ENCODE measurements at places on chromosomes 13 and 19.
A peak's percentile ranks its signal among the peaks of the same experiment; 100 is the strongest.

GRCh38 chr13:111650626-111651025 is 330.2 kb downstream of the TEX29 start:
- DNase-seq: no peak

DNA sequence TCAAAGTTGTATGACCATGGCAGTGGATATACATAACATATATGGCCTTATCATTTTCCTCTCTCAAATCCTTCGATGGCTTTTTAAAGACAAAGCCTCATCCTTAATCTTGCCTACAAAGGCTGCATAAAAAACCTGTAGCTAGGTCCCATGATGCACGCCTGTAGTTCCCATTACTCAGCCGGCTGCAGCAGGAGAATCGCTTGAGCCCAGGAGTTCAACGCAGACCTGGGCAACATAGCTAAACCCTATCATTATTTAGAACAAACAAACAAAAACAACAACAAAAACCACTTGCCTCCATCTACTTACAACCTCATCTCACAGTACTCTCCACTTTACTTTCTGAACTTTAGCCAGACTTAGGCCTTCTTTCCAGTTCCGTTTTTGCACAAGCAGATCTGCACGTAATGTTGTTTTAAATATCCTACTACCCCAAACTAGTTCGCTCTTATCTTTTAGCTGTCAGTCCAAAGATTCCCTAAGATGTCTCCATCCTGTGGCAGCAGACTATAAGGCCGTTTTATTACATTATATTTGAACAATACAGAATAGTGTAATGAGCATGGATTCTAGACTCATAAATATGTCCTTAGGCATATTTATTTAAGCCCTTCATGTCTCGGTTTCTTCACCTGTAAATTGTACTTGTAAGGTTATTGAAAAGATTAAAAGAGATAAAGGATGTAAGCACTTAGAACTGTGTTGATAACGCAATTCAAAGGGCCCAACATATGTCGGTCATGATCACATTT is 969 bp upstream of the POMP start:
- no peak for DNase-seq

DNA sequence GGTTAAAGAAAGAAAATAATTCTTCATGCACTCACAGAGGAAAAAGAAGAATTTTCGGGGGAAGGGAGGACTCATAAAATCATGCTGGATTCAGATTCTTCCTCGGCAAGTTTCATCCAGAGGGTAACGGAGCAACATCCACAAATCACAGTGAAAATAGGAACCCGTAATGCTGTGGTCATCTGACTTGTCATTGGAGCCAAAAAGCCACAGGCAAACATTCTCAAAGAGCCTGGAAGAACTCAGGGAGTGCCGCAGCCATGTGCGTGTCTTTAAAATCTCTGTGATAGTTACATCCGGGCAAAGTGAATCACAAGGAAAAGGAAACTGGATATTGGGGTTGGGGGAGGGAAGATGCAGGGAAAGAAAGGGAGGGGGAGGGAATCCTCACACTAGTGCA is 33.0 kb upstream of the VSTM2B start:
- no peak for DNase-seq

GRCh38 chr13:114259974-114260373 is 21.4 kb upstream of the UPF3A start:
- peak; percentile 92 for DNase-seq

DNA sequence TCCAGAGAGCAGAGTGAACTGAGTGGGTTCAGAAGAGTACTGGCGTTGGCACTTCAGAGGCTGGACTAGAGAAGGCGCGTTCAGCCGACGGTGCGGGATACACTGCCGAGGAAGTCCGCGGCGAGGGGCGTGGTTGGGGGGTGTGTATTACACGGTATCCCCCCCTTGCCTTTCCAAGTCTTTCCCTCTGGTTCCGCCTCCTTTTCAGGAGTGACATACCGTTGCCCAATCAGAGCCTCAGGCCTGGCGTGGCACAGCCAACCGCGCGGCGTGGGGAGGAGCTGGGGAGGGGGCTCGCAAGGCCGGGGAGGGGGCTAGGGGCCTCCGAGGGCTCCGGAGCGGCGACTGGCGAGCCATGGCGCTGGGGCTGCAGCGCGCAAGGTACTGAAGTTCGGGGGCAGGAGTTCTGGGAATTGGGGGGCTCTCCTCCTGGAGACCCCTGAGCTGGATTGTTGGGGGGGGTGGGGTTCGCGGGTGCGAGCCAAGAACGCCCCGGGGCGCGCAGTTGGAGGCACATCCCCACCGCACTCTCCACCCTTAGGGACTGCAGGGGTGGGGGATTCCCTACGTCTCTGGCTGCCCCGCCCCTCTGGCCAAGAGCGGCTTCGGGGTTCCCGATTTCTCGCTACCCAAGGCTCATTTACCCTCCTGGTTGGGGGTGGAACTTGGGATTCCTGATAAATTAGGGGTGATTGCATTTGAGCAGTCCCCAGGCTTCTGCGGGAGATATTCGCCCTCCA is at the start of gene HIF3A:
HIF3A (plus strand) TSS at position 321 of the 740 bp plus-strand sequence; CDS start at position 356, 35 bp downstream.
- no peak for DNase-seq

DNA sequence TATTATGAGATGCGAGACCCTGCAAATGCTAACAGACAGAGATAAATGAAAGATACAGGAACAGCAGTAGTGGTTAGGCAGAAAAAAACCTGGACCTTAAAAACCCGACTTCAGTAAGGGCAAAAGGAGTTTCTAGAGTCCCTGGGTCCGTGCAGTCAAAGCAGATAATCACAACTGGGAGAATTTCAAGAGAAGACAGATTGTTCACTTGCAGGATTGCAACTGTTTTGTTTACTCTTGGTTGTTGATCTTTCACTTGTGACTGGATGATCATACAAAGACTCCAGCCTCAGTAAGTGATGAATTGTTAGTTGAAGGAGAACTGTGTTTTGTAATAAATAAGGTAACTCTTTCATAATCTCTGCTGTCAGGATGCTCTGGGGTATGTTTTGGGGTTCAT is 135.1 kb downstream of the GPC6 start:
- DNase-seq: no peak

- peak; percentile 96 for DNase-seq
These were observed at the start of gene ZNF324 for GRCh38 chr19:58466760-58467589. TSS of gene ZNF324 (plus strand) at chr19:58467080. CDS start at chr19:58469186, 2,106 bp downstream.

- DNase-seq: peak; percentile 11
These were observed 8.9 kb upstream of the MYO1F start for GRCh38 chr19:8585894-8586750.

GRCh38 chr13:60165391-60166099 is 1.8 kb upstream of the DIAPH3 start:
- no peak for DNase-seq

DNA sequence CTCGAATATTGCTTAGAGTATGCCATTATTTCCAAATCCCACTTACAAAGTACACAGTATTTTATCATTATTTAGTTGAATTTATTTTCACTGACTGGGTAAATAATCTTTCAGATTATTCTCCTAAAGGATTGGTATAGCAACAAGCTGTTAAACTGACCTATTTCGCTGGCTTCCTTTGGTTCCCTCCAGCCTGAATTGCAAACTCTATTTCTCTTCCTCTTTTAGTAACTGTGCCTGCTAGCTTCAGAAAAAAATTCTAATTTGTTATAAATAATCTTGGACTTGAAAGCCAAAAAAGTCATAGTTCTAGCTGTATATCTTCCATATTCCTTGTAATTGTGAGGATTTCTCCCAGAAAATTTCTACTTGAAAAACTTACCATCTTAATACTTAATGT is 15.0 kb upstream of the CCNA1 start:
- no peak for DNase-seq

GRCh38 chr13:77448689-77449088 is 86.8 kb upstream of the SCEL start:
- no peak for DNase-seq

- DNase-seq: peak; percentile 85
These were observed 8.1 kb downstream of the RINL start for GRCh38 chr19:38869836-38870607.

DNA sequence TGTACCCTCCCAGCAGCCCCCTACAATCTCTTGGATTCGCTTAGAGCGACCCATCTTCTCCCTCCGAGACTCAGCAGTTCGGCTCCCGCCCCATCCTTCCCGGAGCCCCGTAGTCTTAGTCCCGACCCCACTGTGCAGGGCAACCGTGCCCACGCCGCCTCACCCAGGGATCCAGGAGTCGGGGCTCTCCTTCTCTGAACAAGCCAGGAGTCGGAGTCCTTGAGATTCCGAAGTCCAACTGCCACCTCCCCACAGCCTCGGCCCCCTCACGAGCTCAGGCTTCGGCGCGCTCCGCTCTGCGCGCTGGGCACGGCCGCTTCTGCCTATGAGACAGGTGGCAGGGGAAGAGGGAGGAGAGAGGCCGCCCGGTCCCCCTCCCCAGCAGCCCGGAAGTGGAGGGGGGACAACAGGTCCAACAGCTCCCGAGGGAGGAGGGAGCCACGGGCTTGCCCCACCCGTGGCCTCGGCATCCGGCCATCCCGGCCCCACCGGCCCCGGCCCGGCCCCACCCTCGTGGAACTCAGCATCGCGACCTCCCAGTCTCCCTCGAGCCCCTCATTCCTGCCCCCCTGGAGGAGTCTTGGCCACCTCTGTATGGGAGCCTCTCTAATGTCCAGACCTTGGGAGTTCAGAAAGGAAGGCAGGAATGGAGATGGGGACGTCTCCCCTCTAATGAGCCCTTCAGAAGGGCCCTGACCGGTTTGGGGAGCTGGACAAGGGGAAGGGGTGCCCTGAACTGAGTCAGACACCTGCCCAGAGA is at the start of gene PHLDB3:
PHLDB3 (minus strand) TSS at position 321 of the 760 bp plus-strand sequence. CDS start 628 bp downstream, outside the sequence.
- DNase-seq: peak; percentile 46

- no peak for DNase-seq
These were observed 40.9 kb downstream of the GJA3 start for GRCh38 chr13:20119960-20120359.

DNA sequence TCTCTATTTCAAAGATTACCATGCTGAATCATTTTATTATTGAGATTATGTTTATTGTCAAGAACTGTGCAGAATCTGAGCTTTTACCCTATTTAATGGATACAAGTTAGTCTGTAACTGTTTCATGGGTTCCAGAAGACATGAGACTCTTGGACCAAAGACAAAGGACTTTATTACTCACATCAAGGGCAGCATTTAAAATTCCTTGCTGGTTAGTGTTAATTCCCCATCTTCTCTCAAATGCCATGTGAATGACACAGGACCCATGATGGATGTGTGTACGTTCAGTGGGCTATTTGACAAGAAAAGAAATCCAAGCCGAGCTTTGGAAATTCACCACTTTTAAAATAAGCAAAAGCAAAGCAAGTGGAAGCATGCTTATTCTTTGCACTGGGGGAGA is 139.9 kb downstream of the PCDH20 start:
- no peak for DNase-seq

- DNase-seq: no peak
These were observed 61.6 kb downstream of the ITGBL1 start for GRCh38 chr13:101514100-101514499.

DNA sequence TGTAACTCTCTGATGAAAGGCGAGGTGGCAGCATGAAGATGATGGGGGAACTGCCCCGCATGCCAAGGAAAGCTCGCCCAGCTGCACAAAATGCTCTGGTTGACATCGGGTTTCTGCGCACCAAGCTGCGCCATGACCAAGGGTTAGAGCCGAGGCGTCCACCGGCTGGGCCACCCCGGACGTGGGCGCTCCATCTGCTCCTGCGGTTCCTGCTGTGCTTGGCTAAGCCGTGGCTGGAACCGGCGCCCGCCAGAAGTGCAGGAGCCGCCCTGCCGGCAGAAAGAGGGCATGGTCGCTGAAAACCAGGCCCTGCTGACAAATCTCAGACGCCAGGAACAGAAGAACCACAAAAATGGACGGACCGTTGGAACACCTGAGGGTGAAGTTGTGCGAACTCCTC is 57.9 kb downstream of the ZNF100 start:
- no peak for DNase-seq

DNA sequence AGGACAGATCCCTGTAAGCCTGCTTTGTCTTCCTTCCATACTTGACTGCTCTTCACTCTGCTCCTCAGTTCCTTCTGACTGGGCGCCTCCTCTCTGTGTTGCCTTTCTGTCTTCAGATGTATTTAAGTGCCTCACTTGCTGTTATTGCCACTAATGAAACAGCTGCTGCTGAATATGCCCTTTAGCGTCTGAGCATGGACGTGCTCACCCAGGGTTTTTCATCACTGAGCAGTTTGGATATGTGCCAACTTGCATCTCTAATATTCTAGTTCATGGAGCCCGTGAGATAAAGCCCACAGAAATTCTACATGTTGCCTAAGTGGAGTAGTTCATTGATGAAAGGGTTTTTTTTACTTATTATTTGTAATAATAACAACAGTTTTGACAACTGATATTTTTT is 198.2 kb downstream of the MYO16 start:
- no peak for DNase-seq

- no peak for DNase-seq
These were observed 4.5 kb downstream of the BSG start for GRCh38 chr19:576768-577438.

- no peak for DNase-seq
These were observed 17.5 kb downstream of the MIPEP start for GRCh38 chr13:23871616-23872220.

DNA sequence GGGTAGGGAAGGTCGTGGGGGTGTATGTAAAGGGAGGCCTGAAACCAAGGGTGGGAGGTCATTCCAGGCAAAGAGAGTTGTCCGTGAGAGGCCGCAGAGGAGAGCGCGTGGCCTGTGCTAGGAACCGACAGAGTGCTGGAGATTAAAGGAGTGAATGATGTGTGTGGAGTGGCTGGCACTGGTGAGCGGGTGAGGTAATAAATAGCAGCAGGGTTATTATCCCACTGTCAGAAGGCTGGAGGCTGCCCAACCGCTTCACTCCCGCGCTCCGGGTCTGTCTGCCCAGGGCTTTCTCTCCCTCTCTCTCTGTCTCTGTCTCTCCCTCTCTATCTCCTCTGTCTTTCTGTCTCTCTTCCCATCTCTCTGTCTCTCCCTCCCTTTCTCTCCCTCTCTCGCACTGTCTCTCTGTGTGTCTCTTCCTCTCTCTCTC is 17.4 kb downstream of the ZNF579 start:
- DNase-seq: no peak

DNA sequence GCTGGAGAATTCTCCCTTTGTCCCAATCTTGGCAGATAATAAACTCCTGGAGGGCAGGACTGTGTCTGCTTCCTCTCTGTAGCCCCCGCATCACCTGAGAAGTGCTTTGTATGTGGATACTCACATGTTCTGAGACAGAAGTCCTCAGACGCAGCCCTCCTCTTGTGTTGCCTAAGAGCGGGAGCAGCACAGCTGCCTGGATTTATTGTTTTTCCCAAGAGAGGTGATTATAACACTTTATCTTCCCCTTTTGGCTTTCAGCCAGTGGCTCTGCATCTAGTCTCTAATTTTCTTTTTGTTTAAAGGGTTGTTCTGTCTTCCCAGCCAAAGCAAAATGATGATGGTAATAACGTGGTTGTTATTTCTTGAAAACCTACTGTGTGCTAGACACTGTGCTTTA is 36.1 kb downstream of the OLFM4 start:
- DNase-seq: peak; percentile 81

DNA sequence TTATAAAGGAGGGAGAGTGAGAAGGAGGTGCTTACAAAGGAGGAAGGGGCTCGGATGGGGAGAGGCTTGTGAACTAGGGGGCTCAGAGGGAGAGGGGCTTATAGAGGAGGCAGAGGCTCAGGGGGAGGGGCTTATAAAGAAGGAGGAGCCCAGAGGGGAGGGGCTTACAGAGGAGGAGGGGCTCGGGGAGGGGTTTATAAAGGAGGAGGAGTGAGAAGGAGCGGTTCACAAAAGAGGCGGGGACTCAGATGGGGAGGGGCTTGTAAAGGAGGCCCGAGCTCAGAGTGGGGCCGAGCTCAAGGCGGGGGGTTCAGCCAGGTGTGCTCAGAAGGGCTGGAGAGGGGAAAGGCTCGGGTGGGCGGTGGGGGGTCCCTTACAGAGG is 500 bp downstream of the SMIM24 start:
- DNase-seq: no peak

GRCh38 chr19:7815325-7815724 is 14.7 kb upstream of the EVI5L start:
- DNase-seq: no peak

All from NCI-H2081 (cell line).